Neuronal stem cell (in vitro differentiated cells): ENCODE measurements at places on chromosomes 6 and 20.

- no peak for DNase-seq
These were observed 151.3 kb downstream of the FARS2 start for GRCh38 chr6:5412663-5413062.

DNA sequence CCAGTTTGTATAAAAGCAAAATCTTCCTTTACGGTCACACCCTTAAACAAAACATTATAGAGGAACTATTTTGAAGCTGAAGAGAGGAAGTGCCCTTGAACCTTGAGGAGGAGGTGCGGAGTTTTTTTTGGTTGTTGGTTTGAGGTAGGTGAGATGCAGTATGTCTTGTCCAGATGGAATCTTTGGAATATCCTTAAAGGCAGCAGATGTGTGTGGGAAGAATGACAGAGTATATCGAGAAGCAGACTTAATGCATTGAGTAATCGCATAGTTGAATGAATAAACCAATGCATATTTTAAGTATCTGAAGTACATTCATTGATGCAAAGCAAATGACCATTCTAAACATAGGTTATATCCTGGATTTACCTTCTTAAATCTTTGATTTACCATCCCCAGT, 49.9 kb downstream of the AIG1 start:
- no peak for DNase-seq

- no peak for DNase-seq
These were observed 57.2 kb upstream of the TGM3 start for GRCh38 chr20:2238601-2239000.

GRCh38 chr6:118844915-118845314, 49.0 kb upstream of the ASF1A start:
- no peak for DNase-seq

DNA sequence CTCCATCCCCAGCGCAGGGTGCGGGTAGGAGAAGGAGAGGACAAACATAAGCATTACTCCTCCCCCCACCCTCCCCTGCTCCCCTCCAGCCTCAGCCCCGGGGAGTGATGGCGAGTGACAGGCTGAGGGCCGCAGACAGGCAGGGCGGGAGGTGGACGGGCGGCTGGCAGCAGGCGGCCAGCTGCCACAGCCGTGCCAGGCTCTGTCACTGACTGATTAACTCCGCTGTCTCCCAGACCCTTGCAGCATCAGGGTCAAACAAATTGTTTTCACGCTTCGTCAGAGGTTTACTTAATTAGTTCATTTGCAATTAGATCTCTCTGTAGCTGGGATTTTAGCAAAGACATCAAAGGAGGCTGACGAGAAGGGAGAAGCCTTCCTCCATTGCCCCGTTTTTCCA, 41.9 kb downstream of the FOXP4 start:
- DNase-seq = no peak

GRCh38 chr6:13273931-13274706, 54.2 kb downstream of the TBC1D7 start:
- no peak for DNase-seq

DNA sequence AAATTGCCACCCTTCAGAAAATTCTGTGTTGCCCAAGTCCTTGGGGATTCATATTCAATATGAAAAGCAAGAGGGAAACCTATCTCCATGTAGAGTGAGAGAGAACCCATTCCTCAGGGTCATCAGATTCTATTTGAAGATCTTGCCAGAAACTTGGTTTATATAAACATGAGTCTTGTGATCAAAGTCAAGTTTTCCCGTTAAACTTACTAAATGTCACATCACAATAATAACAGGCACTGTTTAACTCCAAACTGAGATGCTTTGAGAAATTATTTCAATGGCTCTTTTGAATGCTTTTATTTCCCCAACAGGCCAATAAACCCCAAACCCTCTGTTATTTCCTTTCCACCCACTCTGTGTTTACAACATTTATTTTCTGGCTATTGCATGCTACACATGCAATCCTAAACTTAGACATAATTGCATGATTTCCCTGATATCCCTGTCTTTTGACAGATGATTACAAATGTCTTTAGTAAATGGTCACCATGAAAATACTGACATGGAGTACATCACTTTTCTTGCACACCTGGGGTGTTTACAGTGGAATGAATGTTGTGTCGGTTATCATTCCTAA, 31.1 kb upstream of the SSTR4 start:
- no peak for DNase-seq

GRCh38 chr6:16824845-16825685, 63.8 kb upstream of the ATXN1 start:
- DNase-seq = no peak

DNA sequence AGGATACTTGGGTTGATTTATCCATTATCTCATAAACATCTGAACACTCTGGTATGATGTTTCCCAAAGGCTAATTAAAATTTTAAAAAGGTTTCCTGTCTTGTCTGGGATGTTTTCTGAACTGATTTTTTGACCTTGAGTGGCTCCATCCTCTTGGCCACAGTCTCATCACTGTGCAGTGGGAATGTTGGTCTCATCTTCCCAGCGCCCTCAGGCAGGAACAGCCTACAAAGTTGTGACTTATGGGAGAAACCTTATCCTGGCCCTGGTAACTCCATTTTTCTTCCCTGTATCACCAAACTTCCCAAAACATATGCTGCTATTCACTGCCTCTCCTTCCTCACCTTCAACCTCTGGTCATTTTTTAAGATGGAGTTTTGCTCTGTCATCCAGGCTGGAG, 6.8 kb upstream of the BPIFA3 start:
- no peak for DNase-seq

GRCh38 chr6:113980937-113981554, 10.1 kb upstream of the HDAC2 start:
- no peak for DNase-seq

GRCh38 chr6:110476046-110476849, at the start of gene SLC22A16:
SLC22A16 (minus strand) TSS chr6:110476613; CDS start chr6:110476574, 39 bp downstream.
- DNase-seq = no peak

DNA sequence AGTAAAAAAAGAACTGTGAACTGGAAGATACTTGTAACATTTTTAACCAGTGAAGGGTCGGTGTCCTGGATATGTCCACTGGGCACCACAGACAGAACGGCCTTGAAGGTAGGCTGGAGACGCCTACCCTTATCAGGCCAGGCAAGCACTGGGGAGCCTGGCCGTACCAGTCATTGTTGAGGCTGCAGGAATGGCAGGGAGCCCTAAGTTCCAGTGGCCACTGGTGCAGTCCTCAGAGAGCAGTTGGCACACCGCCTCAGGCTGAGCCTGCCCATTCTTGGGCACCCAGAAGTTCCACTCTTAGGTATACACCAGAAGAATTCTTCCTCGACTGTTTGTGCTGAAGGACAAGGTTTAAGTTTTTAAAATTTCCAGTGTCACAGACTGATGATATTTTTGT, 20.5 kb downstream of the DNAJC5 start:
- no peak for DNase-seq

DNA sequence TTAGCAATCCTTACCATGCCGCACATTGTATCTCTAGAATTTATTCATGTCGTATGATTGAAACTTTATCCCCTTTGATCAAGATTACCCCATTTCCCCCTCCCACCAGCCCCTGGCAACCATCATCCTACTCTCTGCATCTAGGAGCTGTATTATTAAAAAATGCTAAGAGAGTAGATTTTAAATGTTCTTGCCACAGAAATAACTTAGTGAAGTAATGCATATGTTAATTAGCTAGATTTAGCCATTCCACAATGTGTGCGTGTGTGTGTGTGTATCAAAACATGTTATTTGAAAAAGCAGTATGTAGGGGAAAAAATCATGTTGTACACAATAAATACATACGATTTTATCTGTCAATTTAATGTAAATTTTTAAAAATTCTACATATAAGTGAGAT, 11.9 kb upstream of the SPINT3 start:
- DNase-seq = no peak

DNA sequence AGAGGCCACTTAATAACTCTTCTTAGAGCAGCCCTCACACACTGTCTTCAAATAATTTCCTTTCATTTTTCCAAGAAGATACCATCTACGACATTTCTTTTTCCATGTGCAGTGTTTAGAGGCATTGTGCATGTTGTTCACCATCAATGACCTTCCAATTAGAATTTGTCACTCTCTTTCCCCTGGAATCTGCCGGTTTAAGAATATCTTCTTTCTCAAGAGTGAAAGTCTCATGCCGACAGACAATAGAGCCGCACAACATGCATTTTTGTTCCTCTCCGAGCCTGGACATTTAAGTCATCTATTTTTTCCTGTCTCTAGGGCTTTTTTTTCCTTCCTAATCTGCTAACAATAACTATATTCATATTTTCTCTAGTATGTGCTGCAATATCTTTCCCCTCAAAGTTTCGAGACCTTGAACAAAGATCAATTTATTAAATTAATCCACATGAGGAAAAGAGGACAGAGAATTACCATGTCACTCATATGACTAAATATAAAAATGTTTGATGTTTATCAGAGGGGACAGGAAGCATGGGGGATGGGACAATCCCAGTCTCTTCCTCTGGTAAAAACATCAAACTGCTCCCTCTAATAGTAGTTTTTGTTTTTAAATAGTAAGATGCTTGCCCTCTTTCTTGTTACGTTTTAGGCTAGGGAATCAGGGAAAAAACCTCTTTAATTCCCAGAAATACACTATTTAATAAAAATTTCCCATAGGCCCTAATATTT, 893.4 kb downstream of the C6orf118 start:
- DNase-seq = peak; percentile 29

DNA sequence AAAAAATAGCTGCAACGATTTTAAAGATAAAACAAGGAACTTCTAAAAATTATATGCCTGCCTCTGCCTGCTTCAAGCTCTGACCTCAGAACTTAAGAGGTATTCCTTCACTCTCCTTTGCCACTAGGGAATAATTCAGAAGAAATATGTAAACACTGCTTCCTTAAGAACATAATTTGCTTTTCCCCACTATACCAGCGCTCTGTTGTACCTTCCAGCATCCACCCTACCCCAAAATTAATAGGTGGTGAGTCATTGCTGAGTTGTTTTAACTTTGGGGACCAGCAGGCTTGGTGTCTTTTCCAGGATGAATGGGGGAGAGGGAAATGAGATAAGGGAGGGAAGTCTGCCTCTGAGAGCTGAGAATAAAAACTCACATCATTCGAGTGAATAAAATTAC, 107.7 kb upstream of the ATXN1 start:
- no peak for DNase-seq

- DNase-seq = no peak
These were observed 33.4 kb downstream of the KCNK5 start for GRCh38 chr6:39195792-39196385.

GRCh38 chr20:7383216-7383615, 557.0 kb downstream of the HAO1 start:
- no peak for DNase-seq

- DNase-seq = no peak
These were observed 19.3 kb upstream of the SLCO4A1 start for GRCh38 chr20:62622877-62623487.

DNA sequence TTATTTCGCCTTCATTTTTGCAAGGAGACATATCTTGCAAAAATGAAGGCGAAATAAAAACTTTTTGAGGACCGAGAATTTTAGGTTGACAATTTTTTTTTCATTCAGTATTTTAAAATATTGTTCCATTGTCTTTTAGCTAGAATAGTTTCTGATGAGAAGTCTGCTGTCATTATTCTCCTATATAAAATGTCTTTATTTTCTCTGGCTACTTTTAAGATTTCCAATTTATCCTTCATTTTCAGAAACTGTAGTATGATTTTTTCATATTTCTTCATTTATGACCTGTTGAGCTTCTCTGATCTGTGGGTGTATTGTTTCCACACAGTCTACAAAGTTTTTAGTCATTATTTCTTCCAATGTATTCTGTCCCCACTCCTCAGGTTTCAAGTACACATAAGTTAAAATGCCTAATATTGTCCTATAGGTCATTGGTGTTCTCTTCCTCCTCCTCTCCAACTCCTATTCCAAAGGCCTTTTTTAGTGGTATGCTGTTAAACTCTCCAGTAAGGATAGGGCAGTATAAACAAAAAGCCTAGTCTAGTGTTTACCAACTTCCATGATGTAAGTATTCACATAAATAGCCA, 15.7 kb downstream of the AHI1 start:
- DNase-seq = no peak

DNA sequence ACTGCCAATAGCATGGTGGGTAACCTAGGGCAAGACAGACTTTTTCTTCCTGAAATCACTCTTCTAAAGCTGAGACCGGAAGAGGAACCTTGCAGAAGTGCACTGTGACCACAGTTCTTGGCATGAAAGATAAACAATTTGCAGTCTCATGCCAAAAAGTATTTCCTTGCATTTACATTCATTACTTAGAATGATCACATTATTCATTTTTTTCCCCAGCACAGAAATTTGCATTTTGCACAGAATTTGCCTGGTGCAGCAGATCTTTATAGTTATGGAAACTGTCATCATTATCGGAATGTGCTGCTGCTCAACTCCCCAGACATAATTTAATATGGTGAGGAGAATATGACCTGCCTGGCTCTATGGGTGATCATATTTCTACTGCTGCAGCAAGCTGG, 42.2 kb upstream of the EDN3 start:
- DNase-seq = no peak

DNA sequence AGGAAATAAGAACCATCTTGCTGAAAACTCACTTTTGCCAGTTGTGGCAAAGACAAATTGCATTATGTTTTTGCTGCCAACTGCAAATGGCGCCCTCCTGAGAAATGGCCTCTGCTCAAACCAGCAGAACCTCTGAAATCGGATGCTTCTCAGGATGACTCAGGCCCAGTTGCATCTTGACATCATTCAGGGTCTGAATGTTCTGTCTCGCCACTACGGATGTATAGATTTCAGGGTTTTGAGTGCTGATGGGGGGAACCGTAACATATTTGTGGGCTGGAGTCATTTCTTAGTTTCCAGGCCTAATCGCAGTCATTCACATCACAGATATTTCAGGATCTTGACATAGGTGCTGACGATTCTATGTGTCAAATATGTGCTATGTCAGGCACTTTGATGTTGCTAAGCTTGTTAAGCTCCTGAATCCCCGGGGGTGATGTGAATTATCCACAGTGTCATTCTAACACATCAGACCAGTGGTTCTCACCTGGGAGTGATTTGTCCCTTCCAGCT, 207.1 kb downstream of the NFATC2 start:
- no peak for DNase-seq

- no peak for DNase-seq
These were observed 1166.3 kb upstream of the CITED2 start for GRCh38 chr6:140540743-140541142.

DNA sequence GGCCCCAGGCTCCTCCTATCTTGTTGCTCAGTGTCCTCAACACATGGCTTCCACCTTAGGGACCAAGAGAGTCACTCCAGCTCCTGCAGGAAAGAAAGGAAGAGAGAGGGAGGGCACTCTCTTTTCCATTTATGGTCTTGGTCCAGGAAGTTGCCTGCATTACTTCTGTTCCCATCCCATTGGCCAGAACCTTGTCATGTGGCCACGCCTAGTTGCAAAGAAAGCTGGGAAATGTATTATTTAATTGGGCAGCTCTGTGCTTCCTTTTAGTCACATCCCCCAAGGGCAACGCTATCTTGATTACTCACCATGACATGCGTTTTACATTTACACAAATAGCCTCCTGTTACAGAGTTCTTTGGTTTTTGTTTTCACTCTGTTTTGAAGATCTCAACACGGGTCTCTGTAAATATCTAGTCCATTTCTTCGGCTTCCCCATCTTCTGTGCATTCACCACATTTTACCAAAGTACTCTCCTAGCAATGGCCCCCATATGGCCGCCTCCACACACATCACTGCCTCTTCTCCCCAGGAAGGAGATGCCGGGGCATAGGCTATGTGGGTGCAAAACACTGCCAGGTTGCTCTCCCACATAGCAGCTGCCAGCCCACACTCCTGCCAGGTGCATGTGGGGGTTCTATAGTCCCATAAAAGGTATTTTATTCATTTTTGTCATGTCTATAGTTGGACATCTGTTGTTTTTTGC, 35.7 kb upstream of the ZMYND8 start:
- no peak for DNase-seq

GRCh38 chr6:94487371-94487770, 1068.0 kb upstream of the EPHA7 start:
- no peak for DNase-seq

- no peak for DNase-seq
These were observed 26.3 kb downstream of the JAG1 start for GRCh38 chr20:10647471-10647870.
